Stimulated activated CD4-positive, alpha-beta T cell treated with anti-CD3 and anti-CD28 coated beads, Interleukin-15, amount 100 ng/mL, for 24 hours (primary cell): ENCODE measurements at places on chromosomes 3 and 15.

GRCh38 chr15:74207652-74208440, 5.3 kb upstream of the STRA6 start:
- no peak for DNase-seq

- peak; percentile 49 for DNase-seq
Observed at GRCh38 chr3:138082085-138082991, 33.1 kb downstream of the DZIP1L start.

DNA sequence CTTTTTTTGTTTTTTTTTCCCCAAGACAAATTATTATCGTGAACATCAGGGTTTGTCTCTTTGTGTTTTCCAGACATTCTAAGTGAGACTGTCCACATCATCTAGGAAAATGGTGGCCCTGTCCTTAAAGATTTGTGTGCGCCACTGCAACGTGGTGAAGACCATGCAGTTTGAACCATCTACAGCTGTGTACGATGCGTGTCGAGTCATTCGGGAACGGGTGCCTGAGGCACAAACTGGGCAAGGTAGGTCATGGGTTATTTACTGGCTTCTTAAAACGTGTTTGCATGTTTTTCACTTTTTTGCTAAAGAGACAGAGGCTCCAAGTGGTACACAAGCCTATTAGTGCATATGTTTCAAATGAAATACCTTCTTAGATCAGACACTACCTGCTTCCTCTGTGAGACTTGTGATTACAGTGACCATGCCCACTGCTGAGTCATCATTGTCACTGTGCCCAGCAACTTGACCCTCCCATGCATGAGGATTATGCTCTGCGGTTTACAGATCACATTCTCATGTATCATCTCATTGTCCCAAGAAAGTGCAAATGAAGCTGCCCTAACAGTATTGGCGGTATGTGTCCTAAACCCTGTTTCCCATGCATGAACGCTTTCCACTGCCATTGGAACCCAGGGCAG, 395.2 kb upstream of the TPM1 start:
- no peak for DNase-seq

GRCh38 chr3:28637742-28638141, 289.1 kb upstream of the AZI2 start:
- no peak for DNase-seq

- DNase-seq = no peak
Observed at GRCh38 chr15:101120987-101121386, 130.9 kb downstream of the CHSY1 start.

DNA sequence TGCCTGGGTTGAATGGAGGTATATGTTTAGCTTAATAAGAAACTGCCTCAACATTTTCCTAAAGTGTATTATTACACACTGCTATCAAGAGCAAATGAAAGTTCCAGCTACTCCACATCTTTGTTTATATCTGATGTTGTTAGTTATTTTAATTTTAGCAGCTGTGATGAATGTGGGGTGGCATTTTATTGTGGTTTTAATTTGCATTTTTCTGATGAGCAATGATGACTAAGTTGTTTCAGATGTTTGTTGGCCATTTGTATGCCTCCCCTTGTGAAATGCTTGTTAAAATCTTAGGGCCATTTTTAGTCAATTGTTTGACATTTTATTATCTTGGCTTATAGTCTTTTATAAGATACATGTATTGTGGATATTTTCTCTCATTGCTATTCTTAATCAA, 260.4 kb upstream of the SLCO3A1 start:
- DNase-seq = no peak

GRCh38 chr3:44762170-44762677, 630 bp downstream of the KIF15 start:
- no peak for DNase-seq

- no peak for DNase-seq
Observed at GRCh38 chr3:179272385-179272784, 21.5 kb upstream of the KCNMB3 start.

DNA sequence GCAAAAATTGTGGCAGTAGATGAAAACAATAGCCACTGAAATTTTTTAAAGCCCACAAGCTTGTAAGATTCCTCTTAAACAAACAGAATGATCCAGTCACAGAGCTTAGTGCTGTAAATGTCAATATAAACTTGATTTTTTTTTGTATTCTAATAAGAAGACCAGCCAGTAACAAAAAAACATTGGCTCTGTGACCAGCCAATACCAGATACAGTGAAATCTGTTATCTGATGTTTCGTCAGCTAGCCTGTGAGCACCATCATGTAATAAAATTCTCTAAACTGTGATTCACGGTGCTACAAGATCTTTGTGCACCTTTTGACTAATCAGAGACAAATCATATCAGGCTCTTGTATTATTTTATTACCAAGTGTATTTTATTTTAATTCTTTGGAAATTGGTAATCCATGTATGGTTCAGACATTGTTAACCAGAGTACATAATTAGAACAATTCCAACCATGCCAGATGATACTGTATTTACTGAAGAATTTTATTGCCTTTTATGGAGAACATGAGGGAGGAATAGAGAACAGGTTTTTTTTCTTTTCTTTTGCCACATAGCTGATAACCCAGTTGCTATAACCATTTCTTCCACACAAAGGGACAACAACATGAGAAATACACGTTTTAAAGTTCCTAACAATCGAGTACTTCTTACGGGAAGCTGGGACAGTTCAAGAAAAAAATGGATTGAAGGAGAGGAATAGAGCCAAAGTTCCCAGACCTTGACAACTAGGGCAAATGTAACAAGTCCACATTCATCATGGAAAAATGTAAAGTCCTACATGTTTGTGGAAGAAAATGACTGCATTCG, 71.9 kb downstream of the FILIP1L start:
- DNase-seq = no peak

DNA sequence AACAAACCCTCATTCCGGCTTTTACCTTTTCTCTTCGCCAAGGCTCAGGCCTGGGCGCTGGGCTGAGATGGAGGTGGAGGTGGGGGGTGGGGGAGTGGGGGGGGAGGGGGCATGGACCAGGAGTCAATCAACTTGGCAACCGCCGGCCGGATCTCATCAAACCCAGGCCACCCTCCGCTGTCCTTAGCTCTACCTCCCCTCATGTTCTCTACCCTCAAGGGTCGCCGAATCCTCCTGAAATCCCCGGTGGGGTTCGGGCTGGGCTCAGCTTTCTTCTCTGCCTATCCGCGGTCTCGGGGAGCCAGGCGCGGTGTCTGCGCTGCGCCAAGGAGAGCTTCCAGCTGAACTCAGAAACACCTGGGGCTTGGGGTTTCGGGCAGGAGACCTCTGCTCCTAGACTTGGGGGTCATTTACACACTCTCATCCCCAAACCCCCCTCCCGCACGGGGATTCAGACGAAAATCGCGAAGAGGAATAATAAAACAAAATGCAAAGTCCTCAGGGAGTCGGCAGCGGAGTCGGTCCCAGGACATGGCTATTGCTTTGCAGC, 2.5 kb downstream of the ONECUT1 start:
- DNase-seq = peak; percentile 6

GRCh38 chr3:49025005-49025792, 3.3 kb downstream of the NDUFAF3 start:
- no peak for DNase-seq

DNA sequence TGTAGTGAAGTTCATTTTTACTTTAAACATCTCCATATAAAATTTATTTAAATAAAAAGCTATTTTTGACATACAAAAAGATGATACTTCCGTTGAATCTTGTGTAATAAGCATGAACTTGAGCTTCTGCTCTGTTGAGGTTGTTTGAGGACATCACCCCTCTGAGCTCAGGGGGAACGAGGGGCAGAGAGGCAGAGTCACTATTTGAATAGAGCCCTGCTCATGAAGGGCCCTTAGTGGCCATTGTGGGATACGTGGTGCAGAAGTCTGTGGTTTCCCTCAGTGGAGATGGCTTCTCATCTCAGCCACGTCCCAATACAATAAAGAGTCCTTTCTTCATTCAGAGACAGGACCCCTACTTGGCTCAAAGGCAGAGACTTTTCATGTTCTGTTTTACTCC, 10.6 kb downstream of the CEMIP start:
- no peak for DNase-seq

DNA sequence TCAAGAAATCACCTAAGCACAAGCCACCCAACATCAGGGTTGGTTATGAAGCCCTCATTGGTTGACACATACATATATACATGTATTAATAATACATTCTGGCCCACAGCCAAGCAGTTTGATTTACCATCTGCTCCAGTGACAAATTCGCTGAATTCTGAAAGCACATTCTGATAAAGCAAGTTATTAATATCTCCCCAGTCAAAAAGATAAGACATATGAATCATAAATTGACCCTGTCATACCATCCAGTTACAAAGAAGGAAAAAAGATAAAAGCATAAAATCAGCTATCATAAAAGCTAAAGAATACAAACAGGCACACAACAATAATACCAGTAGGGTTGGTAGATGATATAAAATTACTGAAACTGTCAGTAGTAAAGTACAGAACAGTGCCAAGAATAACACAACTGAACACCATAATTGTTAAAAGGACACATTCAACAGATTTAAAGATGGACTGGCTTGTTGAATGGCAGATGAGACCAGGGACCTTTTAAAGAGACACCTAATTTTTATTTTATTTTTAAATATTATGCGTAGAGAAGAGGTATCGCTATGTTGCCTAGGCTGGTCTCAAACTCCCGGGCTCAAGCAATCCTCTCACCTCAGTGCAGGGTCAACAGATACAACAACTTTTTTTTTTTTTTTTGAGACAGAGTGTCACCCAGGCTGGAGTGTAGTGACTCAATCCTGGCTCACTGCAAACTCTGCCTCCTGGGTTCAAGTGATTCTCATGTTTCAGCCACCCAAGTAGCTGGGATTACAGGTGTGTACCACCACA, 7.7 kb downstream of the SNX4 start:
- DNase-seq = peak; percentile 66

DNA sequence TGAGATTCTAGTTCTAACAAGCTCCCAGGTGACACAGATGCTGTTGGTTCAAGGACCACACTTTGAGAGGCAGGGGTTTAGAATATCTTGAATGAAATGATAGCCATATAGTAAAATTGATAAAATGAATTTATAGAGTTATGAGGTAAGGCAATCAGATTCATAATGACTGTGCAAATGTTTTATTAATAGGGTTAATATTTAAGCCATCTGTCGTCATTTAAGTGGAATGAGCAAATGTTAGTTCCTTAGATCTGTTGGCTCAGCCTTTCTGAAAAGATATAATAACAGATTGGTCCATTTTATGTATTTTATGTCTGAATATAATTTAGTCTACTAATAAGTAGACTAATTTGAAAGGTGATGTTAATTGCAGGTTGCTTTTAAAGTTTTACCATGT, 12.9 kb downstream of the REC114 start:
- DNase-seq = no peak

- DNase-seq = no peak
Observed at GRCh38 chr15:57057134-57057930, 138.9 kb downstream of the TCF12 start.

DNA sequence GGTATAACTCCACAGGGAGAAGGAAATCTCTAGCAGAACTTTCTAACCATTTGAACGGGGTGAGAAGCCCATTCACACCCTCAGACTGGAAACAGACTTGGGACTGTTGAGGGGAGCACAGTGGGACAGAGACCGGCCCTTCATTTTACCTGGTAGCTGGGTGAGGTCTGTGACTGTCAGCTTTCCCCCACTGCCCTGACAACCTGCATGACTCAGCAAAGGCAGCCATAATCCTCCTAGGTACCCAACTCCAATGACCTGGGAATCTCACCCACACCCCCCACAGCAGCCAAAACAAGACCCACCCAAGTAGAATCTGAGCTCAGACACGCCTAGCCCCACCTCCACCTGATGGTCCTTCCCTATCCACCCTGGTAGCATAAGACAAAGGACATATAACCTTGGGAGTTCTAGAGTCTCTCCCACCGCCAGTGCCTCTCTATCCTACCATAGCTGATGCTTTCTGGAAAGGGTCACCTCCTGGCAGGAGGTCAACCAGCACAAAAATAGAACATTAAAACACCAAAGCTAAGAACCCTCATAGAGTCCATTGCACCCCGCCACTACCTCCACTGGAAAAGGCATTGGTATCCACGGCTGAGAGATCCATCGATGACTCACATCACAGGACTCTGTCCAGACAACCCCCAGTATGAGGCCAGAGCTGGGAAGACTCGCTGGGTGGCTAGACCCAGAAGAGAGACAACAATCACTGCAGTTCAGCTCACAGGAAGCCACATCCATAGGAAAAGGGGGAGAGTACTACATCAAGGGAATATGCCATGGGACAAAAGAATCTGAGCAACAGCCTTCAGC, 28.0 kb downstream of the SENP7 start:
- no peak for DNase-seq

DNA sequence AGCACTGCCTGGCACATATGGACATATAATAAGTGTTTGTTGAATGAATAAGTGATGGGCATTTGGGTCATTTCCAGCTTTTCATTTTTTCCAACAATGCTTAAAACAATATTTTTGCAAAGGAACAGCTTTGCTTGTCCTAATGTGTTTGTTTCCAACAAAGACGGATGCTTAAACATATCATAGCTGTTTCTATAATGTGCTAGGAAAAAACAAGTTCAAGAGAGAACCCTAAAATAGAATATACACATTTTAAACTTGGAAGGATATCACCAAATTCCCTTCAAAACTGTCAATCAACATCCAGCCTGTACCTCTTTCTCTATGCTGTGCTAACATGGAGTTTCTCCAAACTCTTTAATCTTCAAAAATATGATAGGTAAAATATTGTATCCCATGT, 224.5 kb upstream of the WNT5A start:
- DNase-seq = no peak

DNA sequence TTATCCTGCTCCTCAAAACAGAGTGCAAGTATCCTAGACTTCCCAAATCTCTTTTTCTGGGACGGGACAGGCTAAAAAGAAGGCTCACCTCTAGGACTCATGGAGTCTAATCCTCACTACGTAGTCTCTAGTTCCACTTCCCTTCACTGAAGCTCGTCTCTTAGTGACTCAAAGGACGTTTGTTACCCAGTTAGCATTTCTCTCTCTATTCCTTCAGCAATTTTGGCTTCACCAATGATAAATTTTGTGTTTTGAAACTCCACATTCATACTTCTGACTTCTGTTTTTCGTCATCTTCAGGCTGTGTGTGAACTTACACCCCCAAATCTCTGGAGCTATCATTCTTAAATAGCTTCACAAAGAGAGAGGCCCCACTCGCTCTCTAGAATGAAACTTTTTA, 627.1 kb downstream of the NAALADL2 start:
- DNase-seq = no peak

DNA sequence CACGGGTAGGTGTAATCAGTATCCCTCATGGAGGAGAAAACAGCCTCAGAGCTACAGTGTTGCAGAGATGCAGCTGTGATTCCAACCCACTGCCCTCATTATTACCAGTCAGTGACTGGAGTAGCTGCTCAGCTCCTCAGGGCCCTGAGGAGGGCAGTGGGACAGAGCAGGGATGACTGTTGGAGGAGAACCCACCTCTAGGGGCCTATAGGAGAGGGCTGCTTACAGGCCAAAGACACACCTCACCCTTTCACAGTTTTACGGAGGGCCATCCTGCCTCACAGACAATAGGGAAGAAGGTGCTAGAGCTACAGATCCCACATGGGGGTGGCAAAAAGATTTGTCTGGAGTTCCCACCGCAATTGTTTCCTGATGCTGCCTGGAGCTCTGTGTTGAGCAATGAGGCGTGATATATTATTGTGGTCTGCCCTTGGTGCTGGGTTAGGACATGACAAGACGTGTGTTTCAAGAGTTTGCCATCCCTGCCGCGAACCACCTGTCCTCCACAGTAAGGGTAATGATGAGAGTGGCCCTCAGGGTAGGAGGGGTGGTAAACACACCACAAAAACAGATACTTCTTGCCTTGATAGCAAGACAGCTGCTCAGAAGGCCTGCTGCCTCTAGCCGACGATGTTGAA, 140.5 kb upstream of the TPM1 start:
- DNase-seq = no peak
